Activated T-cell treated with anti-CD3 and anti-CD28 coated beads for 48 hours (primary cell): ENCODE measurements at places on chromosomes 2 and 18.

GRCh38 chr2:174882416-174882815 is 118.1 kb upstream of the CHRNA1 start:
- DNase-seq = no peak

DNA sequence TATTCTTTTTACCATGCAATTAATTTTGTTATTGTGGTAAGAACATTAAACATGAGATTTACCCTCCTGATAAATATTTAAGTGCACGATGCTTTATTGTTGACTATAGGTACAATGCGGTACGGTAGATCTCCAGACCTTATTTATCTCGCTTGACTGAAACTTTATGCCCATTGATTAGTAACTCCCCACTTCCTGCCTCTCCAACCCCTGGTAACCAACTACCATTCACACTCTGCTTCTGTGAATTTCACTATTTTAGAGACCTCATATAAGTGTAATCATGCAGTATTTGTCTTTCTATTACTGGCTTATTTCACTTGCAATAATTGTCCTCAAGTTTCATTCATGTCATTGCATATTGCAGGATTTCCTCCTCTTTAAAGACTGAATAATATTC is 195.7 kb upstream of the ID2 start:
- no peak for DNase-seq

DNA sequence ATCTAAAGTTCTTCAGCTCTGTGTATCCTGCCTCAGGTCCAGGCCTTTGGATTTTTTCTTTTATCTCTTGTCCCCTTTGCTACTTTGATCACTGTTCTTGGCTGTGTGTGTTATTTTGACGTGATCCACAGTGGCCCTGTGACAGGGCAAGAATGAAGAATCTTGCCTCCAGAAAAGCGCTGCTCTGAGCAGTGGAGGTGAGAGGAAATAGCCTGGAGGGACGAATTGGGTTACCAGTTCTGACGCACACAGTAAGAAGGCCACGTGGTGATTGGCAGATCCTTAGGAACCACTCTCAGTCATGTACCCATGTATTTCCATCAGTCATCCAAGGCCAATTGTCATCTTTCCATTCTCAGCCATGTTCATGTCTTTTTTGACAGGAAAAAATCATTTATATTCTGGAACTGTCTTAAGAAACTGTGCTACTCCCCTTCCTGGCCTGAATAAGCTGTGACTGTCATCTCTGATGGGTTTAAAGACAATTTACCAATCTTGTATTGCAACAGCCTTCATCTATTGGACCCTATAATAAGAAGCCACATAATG is 47.6 kb downstream of the MAPK4 start:
- no peak for DNase-seq

- DNase-seq = no peak
Observed at GRCh38 chr2:20633794-20634506, 16.9 kb downstream of the HS1BP3 start.

DNA sequence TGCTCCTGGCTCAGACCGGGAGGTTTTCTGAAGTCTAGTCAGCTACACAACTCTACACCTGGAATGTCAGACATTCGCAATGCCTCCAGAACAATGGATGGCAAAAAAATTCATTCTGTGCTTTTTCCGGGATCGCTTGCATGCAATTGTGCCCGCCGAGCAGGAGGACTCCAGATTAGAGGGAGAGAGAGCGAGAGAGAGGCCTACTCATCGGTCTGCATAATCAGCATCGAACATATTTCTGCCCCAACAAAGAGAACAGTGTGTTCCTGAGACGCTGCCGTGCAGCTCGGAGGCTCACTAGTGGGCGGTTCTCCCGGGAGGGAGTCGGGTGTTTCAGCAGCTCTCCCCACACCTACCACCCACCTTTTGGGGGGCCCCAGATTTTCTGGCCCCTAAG is 117.1 kb downstream of the KLHL29 start:
- DNase-seq = no peak

GRCh38 chr2:174546519-174547506 is 50.8 kb downstream of the WIPF1 start:
- DNase-seq = peak; percentile 29

DNA sequence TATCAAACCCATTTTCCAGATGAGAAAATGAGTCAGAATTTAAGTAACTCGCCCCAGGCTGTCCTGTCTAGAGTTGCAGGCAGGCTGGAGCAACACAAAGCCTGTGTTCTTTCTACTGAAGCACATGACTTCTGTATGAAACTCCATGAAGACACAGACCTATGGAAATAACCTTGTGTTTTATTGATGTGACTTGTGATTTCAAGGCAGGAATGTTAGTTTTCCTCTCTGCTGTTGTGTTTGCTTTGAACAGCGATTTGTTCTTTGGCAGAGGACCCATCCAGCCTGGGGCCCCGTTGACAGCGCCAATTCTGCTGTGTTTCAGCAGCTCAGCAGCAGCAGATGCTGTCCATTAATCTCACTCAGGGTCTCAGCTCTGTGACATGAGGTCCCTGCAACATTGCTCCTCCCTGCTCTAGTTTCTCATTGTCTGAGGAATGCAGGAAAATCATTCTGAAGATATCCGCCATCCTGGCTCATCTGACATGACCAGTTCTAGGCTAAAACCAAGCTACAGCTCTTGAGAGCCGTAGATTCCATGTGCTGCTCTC is 344.3 kb upstream of the RAB12 start:
- no peak for DNase-seq
